ENCODE measurements at places on chromosomes 13 and 19.

DNA sequence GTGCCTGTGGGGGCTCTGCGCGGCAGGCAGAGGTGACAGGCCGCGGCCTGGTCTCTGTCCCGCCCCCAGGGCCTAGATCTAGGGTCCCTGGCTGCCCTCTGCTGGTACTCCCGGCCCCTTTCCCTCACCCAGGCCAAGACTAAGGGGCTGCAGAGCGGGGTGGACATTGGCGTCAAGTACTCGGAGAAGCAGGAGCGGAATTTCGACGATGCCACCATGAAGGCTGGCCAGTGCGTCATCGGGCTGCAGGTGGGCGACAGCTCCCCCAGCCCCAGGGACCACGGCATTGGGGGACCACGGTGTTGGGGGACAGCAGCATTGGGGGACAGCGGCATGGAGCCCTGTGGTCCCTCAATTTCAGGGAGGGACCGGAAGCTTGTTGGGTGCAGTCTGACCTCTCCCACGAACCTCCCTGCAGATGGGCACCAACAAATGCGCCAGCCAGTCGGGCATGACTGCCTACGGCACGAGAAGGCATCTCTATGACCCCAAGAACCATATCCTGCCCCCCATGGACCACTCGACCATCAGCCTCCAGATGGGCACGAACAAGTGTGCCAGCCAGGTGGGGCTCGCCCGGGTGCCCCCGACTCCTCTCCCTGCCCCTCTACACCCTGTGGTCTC, 3.8 kb upstream of the ABCA7 start:
- no peak for DNase-seq

- no peak for DNase-seq
Observed at GRCh38 chr19:17765069-17765618, 13.9 kb downstream of the FCHO1 start.

DNA sequence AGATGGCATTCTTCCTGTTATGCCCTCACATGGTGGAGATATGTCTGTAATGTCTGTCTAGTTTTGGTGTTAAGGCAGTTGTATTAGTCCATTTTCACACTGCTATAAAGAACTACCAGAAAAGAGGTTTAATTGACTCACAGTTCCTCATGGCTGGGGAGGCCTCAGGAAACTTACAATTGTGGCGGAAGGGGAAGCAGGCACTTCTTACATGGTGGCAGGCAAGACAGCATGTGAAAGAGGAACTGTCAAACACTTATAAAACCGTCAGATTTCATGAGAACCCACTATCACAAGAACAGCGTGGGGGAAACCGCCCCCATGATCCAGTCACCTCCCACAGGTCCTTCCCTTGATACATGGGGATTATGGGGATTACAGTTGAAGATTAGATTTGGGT, 3.2 kb downstream of the ZNF441 start:
- no peak for DNase-seq

- no peak for DNase-seq
Observed at GRCh38 chr13:49833402-49833801, 40.9 kb upstream of the KPNA3 start.

GRCh38 chr19:17553256-17553655, 2.2 kb upstream of the COLGALT1 start:
- peak; percentile 17 for DNase-seq

- no peak for DNase-seq
Observed at GRCh38 chr13:41610404-41610803, 153.1 kb downstream of the RGCC start.

GRCh38 chr13:70173598-70173959, 65.3 kb upstream of the KLHL1 start:
- DNase-seq, result no peak

DNA sequence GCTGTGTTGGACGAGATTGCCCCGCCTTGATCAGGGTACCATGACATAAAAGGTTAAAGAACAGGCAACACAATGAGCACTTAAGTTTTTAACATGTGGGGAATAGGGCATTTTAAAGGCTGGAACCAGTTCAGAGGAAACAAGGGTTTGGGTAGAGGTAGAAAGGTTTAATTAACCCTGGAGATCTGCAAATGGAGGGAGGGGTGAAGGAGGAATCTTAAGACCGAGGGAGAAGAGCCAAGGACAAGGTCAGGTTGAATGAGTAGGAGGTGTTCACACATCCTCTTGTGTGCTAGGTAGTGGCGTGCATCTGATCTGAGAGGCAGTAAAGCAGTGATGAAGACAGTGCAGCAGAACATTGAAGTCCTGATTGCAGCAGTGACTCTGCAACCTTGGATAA, 28.5 kb downstream of the SKA3 start:
- no peak for DNase-seq

- no peak for DNase-seq
Observed at GRCh38 chr19:48473161-48473966, 4.2 kb downstream of the CYTH2 start.

- no peak for DNase-seq
Observed at GRCh38 chr19:10442698-10443097, 22.4 kb downstream of the PDE4A start.

- no peak for DNase-seq
Observed at GRCh38 chr13:107329991-107330390, 762.1 kb upstream of the ARGLU1 start.

GRCh38 chr19:23527797-23528196, 132.5 kb upstream of the ZNF91 start:
- DNase-seq, result no peak

DNA sequence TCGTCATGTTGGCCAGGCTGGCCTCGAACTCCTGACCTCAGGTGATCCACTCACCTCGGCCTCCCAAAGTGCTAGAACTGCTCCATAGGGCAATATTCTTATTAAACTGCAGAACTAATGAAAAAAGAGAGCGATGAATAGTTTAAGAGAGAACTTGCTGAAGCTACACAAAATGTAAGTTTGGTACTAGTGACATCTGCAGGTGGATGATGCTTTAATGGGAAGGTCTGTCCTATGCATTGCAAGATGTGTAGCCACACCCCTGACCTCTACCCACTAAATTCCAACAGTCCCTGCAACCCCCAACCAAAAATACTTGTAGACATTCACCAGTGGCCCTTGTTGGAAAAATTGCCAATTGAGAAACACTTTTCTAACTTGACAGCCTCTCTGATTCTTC, 117.8 kb downstream of the NALCN start:
- no peak for DNase-seq

DNA sequence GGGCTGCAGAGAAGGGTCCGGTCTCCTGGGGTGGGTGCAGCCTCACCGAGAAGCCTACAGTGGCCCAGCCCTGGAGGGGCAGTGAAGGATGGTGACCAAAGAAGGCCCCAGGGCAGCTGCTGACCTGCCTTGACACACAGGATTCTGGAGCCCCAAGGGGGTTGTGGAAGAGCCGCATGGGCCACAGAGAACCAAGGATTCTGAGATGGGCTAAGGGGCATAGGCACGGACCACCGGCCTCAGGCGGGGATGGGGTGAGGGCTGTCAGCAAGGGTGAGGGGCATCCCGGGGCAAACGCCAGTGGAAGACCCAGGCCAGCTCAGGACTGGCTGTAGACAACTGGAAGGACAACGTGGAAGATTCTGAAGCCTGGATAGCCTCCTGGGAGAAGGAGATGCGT, 151.6 kb downstream of the TEX29 start:
- no peak for DNase-seq

DNA sequence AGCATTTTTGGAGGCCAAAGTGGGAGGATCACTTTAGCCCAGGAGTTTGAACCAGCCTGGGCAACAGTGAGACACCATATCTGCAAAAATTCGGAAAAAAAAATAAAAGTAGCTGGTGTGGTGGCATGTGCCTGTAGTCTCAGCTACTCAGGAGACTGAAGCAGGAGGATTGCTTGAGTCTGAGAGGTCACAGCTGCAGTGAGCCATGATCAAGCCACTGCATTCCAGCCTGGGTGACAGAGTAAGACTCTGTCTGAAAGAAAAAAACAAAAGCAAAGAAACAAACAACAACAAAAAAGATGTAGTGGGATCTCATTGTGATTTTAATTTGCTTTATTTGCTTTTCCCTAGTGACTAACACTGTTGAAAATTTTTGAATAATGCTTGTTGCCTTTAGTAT, 394.7 kb upstream of the KLHL1 start:
- no peak for DNase-seq

- no peak for DNase-seq
Observed at GRCh38 chr13:59346999-59347723, 816.6 kb downstream of the DIAPH3 start.

DNA sequence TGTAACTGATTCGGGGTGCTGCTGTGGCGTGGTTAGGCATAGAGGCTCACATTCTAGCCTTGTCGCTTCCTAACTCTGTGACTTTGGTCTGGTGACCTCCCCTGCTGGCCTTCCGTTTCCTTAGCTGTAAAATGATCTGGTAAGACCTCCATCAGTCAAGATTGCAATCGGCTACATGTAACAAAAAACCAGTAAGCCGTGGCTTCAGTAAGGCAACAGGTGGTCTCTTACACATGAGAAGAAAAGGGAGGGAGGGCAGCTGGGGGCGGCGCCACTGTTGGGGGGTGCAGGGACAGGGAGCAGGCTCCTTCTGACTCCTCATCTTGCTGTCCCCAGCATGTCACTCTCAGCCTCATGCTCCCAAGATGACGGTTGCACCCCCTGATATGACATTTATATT, 148.0 kb downstream of the SIPA1L3 start:
- DNase-seq, result no peak

DNA sequence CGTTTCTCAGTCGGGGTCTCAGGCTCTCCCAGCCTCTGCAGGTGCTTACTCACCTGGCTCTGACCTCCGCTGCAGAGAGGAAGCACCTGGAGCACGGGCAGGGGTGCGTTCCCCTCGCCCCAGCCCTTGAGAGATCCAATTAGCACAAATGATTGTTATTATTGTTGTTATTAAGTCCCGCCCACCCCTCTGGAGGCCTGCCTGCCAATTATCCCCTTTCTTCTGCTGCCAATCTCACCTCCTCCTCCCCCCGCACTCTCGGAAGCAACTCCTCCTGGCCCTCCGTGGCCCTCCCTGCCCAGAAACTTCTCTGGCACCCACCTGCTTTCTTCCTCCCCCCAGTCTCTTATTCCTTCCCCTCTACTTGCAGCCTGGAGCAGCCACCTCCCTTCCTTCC, 8.8 kb downstream of the ZNF787 start:
- DNase-seq, result peak; percentile 86

DNA sequence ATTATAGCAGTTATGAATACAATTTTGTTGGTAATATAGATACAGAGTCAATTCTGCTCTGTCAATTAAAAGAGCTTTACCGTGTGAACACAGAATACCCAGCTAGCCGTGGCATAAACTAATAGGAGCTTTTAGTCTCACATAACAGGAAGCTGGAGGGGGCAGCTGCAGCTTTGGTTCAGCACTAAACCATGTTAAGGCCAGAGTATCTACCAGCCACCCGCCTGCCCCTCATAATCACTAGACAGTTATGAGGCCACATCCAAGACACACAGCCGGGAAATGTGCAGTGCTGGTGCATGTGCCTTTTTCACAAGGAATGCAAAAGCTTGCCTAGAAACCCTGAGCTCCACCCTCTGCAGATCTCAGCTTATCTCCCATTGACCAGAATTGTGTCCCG, 62.3 kb downstream of the SGCG start:
- DNase-seq, result no peak

All from NCI-H1436 treated with DMSO at 0.1 percent for 48 hours (cell line).